ENCODE measurements at places on chromosomes 4 and X.

DNA sequence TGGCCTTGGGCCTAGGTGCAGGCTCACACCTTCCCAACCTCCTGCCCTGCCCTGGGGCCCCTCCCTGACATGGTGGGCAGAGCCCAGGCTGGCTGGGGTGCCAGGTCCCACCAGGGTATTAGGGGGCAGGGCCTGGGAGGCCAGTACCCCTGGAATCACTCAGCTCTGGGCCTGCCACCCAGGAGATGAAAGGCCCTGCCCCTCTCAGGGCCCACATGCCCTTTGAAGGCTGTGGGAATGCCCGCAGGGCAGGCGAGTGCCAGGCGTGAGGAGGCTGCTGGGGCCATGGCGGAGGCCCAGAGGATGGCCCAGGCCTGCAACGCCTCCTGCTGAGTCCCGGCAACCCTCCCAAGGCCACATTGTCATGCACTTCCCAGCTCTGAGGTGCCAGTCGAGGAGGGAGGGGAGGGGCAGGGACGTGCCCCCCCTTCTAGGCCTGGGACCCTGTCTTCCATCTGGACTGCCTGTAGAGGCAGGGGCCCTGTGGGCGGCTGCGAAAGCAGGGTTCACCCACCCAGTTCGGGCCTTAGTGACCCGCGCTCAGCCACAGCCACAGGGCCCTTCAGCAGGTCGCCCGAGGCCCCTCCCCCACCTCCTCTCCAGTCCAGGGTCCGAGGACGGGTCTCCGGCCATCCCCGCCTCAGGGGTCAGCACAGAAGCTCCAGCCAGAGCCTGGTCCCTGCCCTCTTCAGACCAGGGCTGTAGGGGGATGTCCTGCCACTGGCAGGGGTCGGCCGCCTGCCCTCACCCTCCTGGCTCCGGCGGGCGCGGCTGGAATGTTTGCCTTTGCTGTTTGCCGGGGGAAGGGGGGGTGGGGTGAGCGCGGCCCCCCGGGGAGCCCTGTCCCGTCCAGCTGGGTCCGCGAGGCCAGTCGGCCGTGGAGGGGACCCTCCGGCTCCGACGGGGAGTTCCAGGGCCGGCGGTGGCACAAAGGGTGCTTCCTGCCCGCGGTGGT is 26.7 kb upstream of the FGFR3 start:
- DNase-seq, result no peak

DNA sequence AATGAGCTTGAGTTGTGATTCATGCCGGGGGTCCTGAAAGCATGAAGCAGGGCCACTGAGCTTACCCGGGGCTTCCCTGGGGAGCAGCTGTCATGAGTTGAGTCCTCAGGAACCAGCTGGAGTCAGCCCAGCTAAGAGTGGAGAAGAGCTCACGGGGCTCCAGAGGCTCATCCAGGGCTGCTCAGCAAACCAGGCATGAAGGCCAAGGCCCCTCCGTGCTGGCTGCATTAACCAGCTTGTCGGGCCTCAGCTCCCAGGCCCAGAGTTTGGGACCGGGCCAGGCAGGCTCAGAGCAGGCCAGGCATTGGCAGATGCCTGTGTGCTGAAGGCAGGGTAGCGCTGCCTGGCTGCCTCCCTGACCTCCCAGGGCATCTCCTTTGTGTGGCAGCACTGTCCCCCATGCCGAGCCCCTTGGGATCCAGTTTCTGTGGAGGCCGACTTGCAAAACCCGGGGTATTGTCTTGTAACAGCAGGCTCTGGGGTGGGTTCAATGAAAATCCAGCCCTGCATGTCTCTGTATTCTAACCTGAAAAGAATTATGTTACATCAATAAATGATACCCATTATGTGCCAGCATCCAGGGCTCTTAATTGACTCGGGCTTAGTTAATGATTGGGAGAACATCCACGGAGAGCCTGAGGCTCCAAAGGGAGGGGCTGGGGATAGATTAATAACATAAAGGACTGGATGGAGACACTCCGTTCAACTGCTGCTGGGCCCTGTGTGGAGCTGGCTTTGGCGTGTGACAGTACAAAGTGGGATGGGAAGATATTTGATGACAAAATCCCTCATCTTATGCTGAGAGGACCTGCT is 68.0 kb upstream of the MSX1 start:
- DNase-seq, result no peak

- no peak for DNase-seq
These were observed 632.7 kb downstream of the RAPGEF2 start for GRCh38 chr4:159735281-159736207.

GRCh38 chrX:40996886-40997530 is 88.2 kb upstream of the USP9X start:
- DNase-seq, result no peak

- DNase-seq, result no peak
These were observed 76.7 kb downstream of the WWC2 start for GRCh38 chr4:183175631-183176232.

Measured in stimulated activated CD8-positive, alpha-beta memory T cell treated with anti-CD3 and anti-CD28 coated beads, Interleukin-4, amount 100 ng/mL, for 24 hours (primary cell).